CD4-positive, alpha-beta T cell treated with Interleukin-10 for 1 hour (primary cell): ENCODE measurements at places on chromosomes 2 and 18.
A peak's percentile ranks its signal among the peaks of the same experiment; 100 is the strongest.

GRCh38 chr18:73787316-73787715 is 360.3 kb downstream of the FBXO15 start:
- DNase-seq, result no peak

DNA sequence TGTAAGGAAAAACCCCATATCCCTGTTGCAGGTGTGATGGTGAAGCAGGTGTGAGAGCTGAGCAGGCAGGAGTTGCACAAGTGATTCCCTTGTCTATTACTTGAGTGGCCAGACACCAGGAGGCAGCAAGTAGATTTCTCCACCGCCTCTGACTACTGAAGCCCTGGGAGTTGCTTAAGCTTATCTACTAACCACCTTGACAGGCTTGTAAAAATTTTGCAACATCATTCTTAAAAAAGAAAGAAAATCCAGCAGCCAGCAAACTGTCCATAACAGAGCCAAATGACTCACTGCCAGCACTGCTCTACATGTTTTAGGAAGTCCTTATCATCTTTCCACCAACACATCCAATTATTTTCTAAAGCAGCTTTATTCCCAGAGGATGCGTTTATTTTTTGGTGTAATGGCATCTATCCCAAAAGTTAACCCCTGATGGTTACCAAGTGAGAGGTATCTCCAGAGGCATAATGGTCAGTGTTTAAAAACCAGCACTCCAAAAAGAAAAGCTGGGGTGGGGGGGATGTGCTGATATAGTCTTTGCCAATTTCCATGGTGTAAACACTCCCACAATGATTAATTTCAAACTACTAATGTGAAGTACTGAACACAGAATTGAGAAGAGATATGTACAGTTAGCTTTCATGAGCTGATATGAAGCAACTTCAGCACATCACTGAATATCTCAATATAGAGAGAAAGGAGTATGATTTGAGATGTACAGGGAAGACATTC is 16.3 kb upstream of the GPR39 start:
- DNase-seq, result no peak

DNA sequence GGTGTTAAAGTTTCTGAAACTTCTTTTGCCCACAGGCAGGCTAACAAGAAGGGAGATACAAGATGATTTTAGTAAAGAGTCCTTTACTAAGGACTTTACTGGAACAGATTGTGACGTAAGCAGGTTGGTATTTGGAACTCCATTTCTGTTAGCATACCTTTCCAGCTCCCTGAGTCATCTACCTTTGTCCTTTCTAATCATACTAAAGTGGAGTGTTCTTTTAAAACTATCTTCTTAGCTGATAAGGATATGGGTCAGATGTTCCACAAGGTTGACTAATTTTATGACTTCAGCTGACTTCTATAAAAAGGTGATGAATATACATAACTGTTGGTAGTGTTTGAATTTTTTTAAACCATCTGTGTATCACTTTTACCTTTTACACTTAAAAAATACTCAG is 21.1 kb downstream of the UGP2 start:
- DNase-seq, result no peak

DNA sequence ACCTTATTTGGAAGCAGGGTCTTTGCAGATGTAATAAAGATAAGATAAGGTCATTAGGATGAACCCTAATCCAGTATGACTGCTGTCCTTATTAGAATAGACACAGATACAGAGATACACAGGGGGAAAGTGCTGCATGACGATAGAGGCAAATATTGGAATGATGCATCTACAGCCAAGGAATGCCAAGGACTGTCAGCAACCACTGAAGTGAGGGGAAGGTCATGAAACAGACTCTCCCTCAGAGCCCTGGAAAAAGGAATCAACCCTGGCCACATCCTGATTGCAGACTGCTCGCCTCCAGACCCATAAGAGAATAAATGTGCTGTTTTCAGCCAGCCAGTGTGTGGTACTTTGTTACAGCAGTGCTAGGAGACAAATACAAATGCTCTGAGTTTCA is 14.8 kb downstream of the TMEM237 start:
- DNase-seq, result no peak

DNA sequence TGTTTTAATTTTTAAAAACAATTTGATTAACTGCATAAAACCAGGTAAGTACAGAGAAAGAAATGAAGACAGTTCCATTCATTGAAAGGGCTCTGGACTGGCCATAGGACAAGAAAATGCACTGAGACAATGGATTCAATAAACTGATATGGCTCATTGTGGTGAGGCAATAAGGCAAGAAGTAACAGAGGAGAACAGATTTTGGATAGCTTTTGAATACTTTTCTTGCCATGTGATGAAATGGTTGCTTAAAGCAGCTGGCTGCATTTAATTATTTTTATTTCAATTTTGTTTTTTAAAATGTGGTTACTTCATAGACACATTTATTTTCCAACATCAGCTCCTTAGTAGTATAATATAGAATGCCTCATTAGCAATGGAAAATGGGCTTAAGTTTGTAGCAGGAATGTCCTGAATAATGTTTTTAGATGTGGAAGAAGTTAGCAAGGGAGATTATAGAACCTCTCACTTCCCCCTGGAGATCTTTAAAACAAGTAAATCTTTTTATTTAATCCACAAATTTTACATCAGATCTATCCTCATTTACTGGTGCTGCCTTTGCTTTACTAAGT is 646.9 kb upstream of the ZEB2 start:
- no peak for DNase-seq

- DNase-seq, result no peak
Measured at GRCh38 chr2:199923924-199924323, 12.8 kb downstream of the C2orf69 start.

DNA sequence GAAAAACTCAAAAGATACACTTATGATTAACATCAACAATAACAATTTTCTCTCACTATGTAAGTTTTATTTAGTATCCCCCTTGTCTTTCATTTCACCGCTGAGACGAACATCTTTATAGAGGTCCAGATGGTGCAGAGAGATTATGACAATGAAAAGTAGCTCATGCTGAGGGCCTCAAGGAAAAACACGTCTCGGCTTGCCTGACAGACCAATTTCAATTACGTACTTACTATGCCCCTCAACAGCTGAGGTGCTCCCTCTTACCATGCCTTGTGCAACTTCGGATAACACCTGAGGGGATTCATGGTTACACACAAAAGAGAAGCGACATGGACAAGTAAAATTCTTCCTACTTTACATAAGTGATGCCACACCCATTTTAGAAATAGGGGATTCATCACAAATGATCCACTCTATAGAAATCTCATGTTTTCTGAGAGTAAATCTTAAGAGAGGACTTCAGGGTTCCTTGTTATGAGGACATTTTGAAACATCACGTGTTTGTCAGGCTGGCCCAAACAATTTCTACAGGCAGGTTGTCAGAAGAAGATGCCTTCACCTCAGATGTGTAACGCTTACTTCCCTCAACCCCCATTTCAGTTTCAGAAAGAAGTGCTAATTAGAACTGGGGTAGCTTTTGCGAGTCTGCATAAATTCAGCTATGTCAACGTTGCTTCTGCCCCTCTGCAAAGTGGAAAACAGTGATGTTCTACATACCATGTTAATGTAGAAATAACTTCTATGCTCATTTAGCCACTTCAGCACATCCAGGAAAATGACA is 191.4 kb downstream of the NRXN1 start:
- no peak for DNase-seq

GRCh38 chr2:105373344-105373781 is 25.5 kb downstream of the FHL2 start:
- DNase-seq, result no peak

DNA sequence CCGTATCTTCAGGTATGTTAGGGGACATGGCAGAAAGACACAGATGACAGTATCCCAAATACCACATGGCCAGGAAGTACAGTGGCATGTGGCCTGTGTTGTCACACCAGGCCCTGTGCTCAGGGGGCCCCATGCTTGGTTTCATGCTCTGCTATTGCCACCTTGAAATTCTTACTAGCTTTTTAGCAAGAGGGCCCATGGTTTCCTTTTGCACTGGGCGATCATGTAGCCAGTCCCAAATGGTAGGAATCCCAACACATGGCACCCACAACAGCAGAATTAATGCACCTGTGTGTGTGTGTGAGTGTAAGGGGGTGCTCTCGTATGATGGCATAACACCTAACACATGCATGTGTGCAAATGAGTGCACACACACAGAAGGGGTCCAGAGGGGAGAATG is 39.2 kb downstream of the MYO7B start:
- DNase-seq, result no peak

- DNase-seq, result no peak
Measured at GRCh38 chr2:239052798-239053665, 205.1 kb downstream of the TWIST2 start.

GRCh38 chr2:160613466-160614153 is 120.0 kb upstream of the RBMS1 start:
- no peak for DNase-seq

DNA sequence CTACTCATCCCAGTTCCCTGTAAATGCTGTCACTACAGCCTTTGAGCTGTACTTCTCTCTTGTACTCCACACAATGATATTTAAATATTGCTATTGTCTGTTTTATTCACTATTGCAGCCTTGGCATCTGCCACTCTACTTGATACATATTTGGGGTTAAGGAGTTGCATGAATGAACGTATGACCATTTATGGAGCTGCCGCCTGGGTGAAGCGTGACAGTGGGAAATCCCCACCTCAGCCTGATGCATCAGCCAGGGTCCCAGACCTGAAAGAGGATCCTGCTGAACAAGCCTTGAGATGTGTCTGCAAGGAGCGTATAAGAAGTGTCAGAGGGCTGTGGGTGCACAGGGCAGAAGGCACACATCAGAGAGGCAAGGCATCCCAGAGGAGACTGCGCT is 39.1 kb downstream of the MRPL35 start:
- DNase-seq, result peak; percentile 32

- no peak for DNase-seq
Measured at GRCh38 chr2:224004105-224004695, 34.9 kb downstream of the SERPINE2 start.

DNA sequence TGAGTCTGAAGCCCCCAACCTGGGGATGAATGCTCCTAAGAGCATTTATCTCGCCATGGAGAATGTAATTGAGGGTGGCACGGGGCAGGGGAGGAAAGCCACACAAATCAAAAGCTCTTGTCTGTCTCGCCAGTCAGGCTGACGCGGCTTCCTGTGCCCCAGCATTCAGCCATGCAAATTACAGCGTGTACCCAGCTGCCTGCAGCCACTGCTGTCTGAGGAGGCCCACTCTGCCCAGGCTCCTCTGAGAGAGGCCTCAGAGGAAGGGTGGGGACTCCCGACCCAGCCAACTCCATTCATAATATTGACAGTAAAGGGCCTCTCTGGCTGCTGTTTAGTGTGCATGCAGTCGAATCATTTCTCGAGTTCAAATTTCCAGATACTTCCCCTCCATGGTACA is 22.0 kb downstream of the SMAD7 start:
- peak; percentile 83 for DNase-seq

- DNase-seq, result no peak
Measured at GRCh38 chr2:234566622-234567021, 69.7 kb upstream of the ARL4C start.

- peak; percentile 12 for DNase-seq
Measured at GRCh38 chr18:67302043-67302442, 214.5 kb downstream of the DSEL start.

DNA sequence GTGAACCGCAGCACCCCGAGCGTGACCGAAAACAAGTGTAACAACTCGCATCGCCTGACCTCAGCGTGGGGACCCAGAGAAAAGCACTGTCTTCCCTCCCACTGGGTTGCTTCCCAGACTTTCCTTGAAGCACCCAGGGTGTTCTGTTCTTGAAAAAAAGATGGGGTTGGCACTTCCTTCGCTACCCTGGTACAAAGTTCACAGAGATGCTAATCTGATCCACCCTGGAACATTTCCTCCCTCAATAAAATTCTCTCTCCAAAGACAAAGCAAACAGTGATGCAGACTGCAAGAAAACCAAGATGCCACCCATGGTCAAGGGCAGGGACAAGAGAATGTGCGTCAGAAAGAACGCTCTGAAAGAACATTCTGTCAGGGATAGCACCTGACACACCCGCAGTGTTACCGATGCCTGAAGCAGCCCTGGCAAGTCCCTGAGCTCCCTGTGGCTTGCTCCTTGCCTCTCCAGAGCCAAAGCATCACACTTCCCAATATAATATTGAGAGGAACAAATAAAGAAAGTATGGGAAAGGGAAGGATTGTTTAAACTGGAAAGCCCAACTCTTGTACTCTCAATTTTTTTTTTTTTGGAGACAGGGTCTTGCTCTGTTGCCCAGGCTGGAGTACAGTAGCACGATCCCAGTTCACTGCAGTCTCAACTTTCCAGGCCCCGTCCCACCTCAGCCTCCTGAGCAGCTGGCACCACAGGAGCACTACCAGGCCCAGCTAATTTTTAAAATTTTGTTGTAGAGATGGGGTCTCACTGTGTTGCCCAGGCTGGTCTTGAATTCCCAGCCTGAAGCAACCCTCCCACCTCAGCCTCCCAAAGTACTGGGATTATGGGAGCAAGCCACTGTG is 70.7 kb downstream of the TBC1D8 start:
- DNase-seq, result no peak
